ENCODE measurements at places on chromosomes 1 and 21.

GRCh38 chr1:30757352-30758120, at the start of gene LAPTM5:
Gene LAPTM5 (minus strand): TSS chr1:30757774. CDS start chr1:30757745, 29 bp downstream.
- DNase-seq = peak; percentile 45

DNA sequence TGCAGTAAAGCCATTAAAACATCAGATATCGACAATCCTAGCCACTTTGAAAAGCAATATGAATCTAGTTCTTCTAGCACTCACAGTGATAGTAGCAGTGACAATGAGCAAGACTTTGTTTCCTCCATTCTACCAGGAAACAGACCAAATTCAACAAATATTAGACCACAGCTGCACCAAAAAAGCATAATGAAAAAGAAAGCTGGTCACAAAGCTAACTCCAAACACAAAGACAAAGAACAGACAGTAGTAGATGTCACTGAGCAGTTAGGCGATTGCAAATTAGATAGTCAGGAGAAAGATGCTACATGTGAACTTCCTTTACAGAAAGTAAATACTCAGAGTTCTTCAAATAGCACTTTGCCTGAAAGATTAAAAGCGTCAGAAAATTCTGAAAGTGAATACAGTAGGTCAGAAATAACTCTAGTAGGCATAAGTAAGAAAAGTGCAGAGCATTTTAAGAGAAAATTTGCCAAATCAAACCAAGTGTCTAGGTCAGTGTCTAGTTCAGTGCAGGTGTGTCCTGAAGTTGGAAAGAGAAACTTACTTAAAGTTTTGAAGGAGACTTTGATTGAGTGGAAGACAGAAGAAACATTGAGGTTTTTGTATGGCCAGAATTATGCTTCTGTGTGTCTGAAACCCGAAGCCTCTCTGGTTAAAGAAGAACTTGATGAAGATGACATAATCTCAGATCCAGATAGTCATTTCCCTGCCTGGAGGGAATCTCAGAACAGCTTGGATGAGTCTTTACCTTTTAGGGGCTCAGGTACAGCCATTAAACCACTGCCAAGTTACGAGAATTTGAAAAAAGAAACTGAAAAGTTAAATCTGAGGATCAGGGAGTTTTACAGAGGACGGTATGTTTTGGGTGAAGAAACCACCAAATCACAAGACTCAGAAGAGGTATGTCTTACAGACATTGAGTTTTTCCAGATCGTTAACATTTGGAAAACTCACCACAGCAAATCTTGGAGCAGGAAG, 24.9 kb downstream of the RPAP2 start:
- no peak for DNase-seq

DNA sequence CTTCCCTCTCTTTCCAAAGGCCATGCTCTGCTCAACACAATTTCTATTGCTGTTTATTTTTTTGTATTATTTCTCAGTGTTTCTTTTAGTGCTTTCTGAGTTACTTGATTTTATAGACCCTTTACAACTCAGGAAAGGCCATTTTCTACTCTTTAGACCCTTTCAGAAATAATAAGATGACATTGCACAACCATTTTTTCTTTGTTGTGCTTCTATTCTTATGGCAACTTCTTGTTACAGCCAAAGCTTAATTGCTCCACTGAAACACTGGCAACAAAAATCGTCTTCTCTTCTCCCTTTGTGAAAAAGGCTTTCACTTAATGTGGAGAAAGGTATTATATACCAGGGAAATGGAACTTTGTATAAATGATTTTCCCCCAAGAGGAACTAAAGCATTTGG, 39.0 kb upstream of the SAMSN1 start:
- no peak for DNase-seq

- DNase-seq = no peak
Observed at GRCh38 chr1:161949548-161949947, 74.1 kb downstream of the OLFML2B start.

- no peak for DNase-seq
Observed at GRCh38 chr1:64223329-64224151, 20.1 kb downstream of the UBE2U start.

GRCh38 chr1:246567646-246568235, 1.5 kb downstream of the CNST start:
- DNase-seq = no peak

DNA sequence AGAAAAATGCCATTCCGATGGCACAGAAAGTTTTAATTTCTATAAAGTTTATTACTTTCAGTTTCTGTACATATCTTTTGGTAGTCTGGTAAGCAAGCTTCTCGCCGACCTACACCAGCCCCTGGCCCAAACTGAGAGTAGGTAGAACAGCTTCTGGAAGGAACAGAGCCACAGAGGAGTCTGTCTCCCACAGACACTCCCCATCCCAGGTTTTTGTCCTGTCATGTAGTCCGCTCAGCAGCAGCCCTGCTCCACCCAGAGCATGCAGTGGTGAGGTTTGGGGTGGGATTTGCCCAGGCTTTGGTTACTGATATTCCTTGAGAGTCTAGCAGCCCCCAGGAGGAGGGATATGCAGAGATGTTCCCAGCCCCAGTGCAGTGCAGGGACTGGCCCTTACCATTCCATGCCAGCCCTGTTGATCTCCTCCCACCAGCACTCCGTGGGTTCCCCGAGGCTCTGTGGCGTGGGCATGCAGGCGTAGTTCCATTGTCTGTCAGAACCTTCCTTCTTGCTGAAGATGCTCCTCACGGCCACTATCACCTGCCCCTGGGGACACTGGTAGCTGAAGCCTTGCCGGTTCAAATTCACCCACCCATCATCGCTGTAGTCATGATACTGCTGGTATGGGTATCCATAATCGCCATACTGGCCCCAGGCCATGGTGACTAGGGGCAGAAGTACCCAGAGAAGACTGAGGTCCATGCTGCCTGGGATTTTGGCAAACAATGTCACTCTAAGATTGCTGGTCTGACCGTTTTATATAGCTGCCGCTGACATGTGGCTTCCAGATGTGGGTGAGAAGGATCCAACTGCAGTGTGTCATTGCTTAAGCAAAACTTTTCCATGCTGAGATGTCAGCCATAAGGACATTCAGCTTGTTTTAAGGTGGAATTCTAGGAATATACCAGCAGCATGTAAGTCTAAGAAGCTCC, at the start of gene DPT:
DPT (minus strand) TSS at position 734 of the 932 bp plus-strand sequence; CDS start at position 702, 32 bp downstream.
- no peak for DNase-seq

DNA sequence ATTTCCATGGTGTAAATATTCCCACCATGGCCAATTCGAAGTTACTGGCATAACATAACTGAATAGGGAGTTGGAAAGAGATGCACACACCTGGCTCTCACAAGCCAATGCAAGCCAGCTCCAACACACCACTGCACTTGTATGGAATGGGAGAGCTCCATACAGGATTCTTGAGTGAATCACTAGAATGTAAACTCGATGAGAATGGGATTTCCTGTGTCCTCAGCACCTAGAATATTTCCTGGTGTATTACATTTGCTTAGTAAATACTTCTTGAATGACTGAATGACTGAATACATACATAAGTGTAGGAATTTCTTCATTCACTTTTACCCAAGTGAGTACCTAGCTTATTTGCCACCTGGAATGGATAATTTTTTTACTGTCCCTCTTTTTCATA, 16.2 kb upstream of the PPIE start:
- DNase-seq = no peak
